ENCODE measurements at places on chromosomes 6 and 20. TPM values are rescaled to one million over a fixed set of nuclear protein-coding genes. Genes with fewer than 3 reads are reported as not detected.
A peak's percentile ranks its signal among the peaks of the same experiment; 100 is the strongest.

DNA sequence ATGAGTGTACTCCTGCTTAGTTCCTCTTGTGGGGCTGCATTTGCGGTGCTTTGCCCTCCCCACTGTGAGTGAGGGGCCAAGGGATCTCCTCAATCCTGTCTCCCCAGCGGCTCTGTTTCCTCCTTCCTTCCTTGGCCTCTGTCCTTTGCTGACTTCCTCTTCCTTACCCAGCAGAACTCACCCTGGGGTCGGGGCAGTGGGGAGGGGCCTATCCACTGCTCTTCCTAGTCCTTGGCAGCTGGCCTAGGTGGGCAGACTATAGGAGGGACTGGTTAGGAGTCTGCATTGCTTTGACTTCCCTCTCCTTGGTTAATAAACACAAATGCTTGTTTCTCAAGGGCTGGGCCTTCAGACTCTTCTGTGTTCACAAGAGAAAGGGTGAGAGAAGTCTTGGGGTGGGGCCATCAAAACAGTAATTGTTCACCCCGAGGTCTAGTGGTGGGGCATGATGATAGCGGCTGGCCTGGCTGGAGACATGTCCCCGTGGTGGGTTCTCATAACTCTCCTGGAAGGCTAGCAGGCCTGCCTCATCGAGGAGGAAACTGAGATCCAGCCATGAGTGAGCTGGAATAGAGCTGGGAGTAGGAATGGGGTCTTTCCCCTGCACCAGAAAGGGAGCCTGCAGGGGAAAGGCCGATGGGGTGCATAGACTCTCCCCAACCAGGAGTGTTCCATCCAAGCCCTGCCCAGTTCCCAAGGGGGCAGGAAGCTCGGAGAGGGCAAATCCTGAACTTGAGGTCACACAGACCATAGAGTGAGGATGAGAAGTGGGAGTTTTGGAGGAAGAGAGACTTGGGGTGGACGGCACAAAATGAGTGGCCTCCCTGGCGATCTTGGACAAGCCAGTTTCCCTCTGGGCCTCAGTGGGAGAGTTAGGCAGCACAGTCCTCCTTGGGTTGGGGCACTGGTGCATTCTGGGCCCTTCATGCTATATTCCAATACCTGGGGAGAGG is 12.7 kb downstream of the FAM110A start:
- no peak for DNase-seq

GRCh38 chr6:69422475-69422874 is 374.3 kb downstream of the LMBRD1 start:
- DNase-seq: no peak

DNA sequence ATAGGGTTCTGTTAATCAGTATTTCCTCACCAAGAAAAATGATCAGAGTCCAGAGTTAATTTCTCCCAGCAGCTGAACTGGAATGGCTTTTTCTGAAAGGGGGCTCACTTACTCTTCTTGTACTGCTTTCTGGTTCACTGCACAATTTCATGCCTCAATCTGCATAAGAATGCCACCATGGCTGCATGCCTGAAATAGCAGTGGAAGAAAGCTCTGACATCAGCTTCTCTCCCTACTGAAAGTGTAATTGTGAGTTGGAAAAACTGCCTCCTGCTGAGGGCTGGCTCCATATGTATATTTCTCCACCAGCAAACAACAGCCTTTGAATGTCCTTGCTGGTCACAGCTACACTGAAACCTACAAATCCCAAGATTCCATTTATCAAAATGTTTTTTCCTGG is 1027.2 kb upstream of the GJE1 start:
- DNase-seq: peak; percentile 40

The LY6G6D gene
- not detected for total RNA-seq

The RIPK1 gene
- 20.0 TPM for total RNA-seq
